ENCODE measurements at places on chromosomes 13 and 19. TPM values are rescaled to one million over a fixed set of nuclear protein-coding genes. Genes with fewer than 3 reads are reported as not detected.
A peak's percentile ranks its signal among the peaks of the same experiment; 100 is the strongest.

The APOC1 gene
- total RNA-seq = 0.85 TPM

The PGLYRP1 gene
- total RNA-seq = not detected

DNA sequence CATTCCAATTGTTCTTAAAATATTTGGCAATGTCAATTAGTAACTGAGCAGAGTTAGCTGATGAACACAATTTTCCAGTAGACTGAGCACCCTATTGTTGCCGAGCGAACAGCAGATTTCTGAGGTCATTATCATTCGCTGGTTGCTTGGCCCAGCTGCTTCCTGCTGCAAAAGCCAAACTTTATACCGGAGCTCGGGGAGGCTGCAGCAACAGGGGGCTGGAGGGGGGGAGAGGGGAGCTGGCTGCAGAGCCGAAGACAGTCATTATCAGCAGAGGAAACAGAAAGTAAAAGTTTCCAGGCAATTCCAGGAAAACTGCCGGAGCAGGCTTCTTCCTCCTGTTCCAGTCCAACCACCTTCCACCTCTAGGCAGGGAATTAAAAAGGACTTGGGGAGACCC is 77.9 kb downstream of the ZNF536 start:
- peak; percentile 36 for DNase-seq

DNA sequence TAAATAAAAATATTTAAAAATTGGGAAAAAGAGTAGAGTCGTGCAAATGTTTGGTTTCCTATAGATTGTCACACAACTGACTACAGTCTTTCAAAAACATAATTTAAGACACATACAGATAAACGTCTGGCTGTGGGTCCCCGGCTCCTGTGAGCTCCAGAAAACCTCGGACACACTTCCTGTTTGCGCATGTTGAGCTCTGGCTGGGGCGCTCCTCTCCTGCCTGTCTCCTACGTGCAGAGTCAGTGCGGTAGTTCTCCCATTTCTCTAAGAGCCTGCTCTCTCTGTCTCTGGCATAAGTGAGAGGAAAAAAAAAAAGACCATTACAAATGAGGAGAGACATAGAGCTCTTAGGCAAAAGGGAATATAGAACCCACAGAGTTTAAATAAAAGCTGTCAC is 128.2 kb upstream of the OBI1 start:
- DNase-seq = peak; percentile 14

DNA sequence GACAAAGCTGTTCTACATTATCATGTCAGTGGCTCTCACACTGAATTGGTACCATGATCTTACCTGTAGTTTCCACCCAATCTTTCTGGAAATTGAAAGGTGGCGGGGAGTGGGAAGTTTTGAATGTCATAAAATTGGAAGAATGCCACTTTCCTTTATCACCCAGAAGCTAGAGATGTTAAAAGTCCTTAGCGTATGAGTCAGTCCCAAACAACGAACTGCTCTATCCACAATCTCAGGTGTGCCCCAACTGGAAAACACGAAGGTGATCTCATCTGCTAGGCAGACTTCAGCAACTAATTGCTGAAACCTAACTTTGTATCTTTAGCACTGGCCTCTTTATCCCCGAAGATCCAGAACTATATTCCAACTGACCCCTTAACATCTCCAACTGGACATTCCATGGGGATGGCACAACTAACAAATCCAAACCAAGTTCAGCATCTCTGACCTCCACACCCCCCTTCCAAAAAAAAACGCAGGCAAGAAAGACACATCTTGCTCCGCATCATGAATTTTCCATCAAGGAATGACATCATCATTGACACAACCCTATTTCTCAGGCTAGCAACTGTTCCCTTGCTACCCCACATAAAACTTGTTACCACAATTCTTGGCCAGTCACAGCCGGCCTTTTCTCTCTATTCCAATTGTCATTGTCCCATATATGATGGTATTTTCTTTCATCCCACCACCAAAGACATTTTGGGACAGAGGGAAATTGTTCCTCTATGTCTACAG is 175.4 kb downstream of the KLF12 start:
- no peak for DNase-seq

- DNase-seq = no peak
Observed at GRCh38 chr13:39450176-39450575, 152.8 kb downstream of the LHFPL6 start.

DNA sequence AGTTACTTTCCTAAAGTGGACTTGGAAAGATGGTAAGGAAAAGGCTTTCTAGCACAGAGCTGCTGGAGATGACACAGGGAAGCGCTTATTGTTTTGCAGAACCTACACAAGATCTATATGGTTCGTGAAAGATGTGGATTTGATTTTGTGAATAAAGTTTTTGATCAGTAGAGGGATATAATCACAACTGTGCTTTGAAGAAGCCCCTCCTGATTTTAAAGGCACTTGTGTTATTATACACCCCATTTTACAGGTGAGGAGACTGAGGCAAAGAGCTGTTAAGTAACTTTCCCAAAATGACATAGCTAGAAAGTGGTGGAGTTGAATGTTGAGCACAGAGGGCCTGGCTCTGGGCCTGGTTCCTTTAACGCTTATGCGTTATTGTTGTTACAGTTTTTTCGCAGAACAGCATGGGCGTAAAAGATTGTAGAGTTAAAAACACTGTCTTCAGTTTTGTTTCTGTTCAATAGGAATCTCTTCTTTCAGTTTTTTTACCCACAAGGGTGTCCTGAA is 1.4 kb downstream of the TDRD3 start:
- no peak for DNase-seq

DNA sequence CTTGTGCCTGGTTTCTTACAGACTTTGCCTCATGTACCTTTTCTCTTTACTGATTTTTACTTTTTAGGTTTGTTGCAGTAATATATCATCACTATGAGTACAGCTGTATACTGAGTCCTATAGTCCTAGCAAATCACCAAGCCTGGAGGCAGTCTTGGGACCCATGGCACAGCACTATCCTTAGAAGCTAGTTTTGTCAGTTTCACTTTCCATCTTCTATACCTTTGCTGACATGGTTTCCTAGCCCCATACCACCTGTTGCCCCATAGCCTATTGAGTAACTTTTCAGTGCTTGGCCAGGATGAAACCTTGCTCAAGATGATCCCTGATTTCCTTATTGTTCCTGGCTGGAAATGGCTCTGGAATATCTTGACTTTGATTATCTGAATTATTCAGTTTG is 826.4 kb downstream of the GPC5 start:
- no peak for DNase-seq

DNA sequence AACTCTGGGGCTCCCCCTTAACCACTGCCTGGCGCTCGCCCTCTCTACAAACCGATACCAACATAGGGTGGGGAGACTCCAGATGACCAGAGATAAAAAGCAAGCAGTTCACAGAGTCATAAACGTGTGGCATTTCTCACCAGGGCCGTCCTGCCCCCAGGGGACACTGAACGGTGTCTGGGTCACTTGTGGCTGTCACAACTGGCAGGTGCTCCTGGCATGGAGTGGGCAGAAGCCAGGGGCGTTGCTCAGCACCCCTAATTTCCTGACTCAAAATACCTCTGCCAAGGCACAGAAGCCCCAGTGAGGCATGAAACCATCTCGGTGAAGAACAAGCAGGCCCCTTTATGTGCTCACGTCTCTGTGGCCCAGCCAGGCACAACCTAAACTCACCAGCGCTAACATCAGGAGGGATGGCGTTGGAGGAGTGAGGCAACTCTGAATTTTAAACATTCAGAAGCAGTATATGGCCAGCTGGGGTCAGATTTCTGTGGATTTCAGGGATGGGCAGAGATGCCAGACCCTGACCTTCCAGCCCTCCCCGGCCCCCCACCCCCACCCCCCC is 1.8 kb downstream of the PIP5K1C start:
- DNase-seq = no peak

- no peak for DNase-seq
Observed at GRCh38 chr13:29964181-29964845, 113.9 kb upstream of the UBL3 start.

The HS6ST3 gene
- 2.0 TPM for total RNA-seq

- no peak for DNase-seq
Observed at GRCh38 chr19:17718550-17718946, 732 bp upstream of the MAP1S start.

GRCh38 chr19:10643172-10643967 is 10.8 kb upstream of the ILF3 start:
- DNase-seq = no peak

The LIPE gene
- 55.8 TPM for total RNA-seq

The TIMM29 gene
- 12.4 TPM for total RNA-seq

DNA sequence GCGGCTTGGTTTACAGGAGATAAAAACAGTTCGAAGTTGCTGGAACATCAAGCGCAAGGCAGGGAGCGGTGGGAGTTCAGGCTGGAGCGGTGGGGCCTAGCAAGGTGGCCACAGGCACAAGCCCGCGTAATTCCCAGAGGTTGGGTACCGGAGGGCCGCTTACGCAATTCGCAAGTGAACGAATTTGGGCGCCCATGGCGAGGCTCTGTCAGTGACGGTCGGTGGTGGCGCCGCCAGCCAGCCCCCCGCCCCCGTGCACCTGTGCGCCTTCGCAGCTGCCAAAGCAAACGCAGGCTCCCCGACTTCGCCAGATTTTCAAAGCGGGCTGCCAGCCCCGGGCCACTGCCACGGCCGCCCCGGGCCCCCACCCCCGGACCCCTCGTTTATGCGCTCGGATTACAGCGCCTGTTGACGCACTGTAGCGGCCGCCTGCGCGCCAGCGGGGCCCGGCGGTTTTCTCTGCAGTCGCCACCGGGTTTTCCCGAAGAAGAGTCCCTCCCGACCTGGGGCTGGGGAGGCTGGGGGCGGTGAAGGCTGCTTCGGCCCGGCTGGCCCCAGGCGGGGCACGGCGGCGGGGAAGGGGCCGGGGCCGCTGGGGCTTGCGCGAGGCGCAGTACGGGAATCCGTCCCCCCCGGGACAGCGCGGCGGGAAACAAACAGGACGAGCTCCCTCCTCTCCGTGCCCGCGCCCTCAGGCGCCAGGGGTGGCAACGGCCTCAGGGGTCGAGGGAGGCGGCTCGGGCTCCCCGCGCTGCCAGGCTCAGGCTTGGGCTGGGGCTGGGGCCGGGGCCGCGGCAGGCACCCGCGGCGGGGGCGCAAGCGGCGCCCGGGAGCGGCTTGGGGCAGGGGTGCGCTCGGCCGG is 709 bp downstream of the N4BP2L1 start:
- peak; percentile 34 for DNase-seq

DNA sequence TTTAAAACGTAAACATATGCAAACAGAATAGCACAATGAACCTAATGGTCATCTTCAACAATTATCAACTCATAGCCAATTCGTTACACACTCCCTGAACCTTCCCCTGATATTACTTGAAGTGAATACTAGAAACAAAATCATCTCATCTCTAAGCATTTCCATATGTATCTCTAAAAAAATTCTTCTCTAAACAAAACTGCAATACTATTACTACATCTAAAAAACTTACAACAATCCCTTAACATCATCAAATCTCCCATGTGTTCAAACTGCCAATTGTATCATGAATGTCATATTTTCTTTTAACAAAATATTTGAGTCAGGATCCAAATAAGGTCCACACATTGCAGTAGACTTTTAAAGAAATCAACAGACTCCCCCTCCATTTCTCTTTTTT is 61.4 kb downstream of the FRY start:
- DNase-seq = no peak

DNA sequence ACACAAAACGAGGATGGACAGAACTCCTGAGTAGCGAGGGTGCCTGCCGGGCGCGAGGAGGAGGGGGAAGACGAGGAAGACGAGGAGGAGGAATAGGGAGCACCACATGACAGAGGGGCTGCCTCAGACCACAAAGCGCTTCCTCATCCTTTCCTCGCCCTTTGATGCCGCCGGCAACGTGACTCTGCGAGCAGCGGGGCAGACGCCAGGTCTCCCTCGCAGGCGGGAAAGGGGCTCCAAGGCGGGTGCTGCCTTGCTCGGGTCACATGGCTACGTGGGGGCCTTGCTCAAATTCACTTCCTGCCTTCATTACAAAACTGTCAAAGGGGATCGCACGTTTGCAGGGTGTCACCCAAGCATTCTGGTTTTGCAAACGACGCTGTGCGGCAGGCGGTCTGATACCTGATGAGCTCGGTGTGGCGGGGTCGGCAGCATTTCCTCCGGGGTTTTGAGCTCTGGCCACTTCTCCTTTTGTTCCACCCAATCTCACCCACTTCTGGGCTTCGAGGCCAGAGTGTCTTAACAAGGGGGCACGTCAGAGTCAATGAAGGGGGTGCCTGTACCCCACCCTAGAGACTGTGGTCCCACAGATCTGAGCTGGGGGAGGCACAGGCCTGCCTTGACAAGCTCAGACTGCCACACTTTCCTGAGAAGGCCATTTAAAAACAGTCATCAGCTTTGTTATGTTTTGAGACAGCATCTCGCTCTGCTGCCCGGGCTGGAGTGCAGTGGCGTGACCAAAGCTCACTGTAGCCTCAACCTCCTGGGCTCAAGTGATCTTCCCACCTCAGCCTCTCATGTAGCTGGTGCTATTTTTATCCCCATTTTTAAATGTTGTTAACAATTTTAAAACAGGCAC is 14.9 kb downstream of the MAP2K2 start:
- no peak for DNase-seq

DNA sequence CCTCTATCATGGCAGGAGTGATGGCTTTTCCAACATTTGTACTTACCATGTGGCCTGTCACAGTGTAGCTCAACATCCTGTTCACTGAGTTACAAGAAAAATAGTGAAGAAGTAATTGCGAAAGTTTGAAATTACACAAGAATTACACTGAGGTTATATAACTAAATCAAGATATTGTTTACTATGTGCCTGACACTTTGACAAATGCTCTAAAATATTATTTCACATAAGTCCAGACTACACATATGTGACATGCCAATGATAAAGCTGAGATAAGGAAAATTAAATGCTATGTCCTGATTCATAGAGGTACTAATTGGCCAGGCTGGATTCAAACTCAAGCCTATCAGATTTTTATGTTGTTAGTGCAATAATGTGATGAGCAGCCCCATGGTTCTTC is 451.7 kb downstream of the PCDH9 start:
- no peak for DNase-seq

- no peak for DNase-seq
Observed at GRCh38 chr19:48102870-48103751, 7.5 kb downstream of the PLA2G4C start.

DNA sequence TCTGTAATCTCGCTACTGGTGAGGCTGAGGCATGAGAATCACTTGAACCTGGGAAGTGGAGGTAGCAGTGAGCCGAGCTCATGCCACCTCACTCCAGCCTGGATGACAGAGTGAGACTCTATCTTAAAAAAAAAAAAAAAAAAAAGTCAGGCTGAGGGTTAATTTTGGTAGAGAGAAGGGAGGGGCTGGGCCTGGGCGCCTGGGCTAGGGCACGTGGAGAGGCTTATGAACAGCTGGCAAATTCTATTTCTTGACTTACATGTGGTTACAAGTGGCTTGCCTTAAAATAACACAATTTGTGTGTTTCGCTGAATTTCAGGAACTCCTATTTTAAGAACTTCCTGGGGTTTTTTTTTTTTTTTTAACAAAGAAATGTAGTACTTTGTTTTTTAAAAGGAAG is 47.6 kb upstream of the MAP3K10 start:
- peak; percentile 28 for DNase-seq

The SLC15A1 gene
- not detected for total RNA-seq
